ENCODE measurements at places on chromosomes 12 and 14. TPM values are rescaled to one million over a fixed set of nuclear protein-coding genes. Genes with fewer than 3 reads are reported as not detected.

AKAP3 gene
- total RNA-seq, result 2.0 TPM

SMCO2 gene
- total RNA-seq, result not detected

DNA sequence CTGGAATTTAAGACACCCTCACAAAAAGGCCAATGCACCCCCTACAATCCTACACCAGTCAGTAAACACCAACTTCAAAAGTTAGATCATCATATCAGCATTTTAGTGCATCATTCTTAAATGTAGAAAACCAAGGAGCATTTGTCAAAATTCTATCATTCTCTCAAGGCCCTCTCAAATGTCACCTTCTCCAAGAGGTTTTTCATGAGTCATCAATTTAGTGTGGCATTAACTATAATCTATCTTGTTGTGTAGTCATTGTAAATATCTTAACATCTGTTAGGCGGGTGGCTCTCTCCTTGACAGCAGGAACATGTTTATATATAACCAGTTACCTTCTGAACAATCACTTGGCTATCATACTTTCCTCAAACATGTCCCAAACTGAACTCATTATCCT, 62.1 kb upstream of the G2E3 start:
- no peaks in the 10 kb centered on the region for H3K4me1 ChIP-seq
- DNase-seq, result no peak
- no peaks in the 10 kb centered on the region for H3K27me3 ChIP-seq

GRCh38 chr14:26549571-26549970, 48.3 kb downstream of the NOVA1 start:
- no peaks in the 10 kb centered on the region for H3K36me3 ChIP-seq
- no peak for DNase-seq
- no peaks in the 10 kb centered on the region for H3K4me1 ChIP-seq
- H3K27ac ChIP-seq, result no peak overlapping the region
- H3K27me3 ChIP-seq, result no peaks in the 10 kb centered on the region

DNA sequence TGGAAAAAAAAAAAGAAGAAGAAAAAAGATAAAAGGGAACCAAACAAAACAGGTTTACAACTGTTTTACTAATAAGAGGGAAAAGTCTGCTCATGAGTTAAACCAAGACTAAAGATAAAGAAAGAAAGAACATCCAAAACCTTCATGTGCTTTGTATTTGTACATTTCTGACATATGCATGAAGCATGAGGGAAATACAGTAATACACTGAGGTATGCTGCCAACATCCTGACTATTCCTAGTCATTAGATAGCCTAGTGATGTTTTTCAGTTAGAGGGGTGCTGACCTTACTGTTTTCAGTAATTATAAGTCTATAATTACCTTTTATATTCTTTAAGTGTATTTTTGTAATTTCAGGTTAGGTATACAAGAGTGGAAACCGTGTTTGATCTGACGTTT, 793.3 kb downstream of the DIO2 start:
- H3K27me3 ChIP-seq, result no peaks in the 10 kb centered on the region
- no peak overlapping the region for H3K27ac ChIP-seq
- H3K4me3 ChIP-seq, result no peak overlapping the region

GRCh38 chr12:5227708-5228373, 184.2 kb downstream of the KCNA5 start:
- H3K36me3 ChIP-seq, result no peaks in the 10 kb centered on the region
- DNase-seq, result no peak
- H3K27ac ChIP-seq, result no peak overlapping the region
- H3K27me3 ChIP-seq, result no peaks in the 10 kb centered on the region

DNA sequence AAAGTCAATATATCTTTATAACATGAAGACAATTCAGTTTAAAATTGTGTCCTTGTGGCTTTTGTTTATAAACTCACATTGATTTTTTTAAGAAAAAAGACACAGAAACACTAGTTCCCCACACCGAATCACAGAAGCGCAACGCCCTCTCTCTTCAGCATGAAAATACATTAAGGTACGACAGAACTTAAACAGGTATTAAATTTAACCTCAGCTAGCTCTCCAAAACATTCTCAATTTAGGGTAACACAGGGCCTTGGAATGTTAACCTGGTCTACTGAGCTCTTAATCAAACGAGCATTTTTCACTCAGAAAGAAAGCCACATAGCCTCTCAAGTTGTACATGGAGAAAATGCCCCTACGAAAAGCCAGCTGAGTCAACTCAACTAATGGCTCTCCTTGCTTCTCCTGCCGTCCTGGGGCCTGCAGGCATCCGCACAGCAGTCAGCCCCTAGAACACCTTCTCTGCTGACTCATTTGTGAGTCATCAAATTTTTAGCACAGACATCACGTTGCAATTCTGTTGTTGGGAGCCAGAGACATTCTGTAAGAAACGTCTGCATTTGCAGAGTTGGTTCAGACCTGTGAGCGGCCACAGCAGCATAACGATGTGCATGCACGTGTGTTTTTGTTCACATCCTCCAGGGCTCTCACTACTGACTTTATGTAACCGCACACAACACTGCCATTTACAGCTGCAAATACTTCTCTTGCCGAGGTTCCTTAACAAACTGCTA, 141.6 kb downstream of the ITPR2 start:
- H3K27me3 ChIP-seq, result no peaks in the 10 kb centered on the region
- no peaks in the 10 kb centered on the region for H3K36me3 ChIP-seq
- no peak overlapping the region for H3K27ac ChIP-seq
- no peaks in the 10 kb centered on the region for H3K4me1 ChIP-seq
- no peak for DNase-seq
- no peak overlapping the region for H3K4me3 ChIP-seq

ZDHHC22 gene
- total RNA-seq, result not detected

All from CD8-positive, alpha-beta memory T cell (primary cell).